ENCODE measurements at places on chromosomes 4 and X. TPM values are rescaled to one million over a fixed set of nuclear protein-coding genes. Genes with fewer than 3 reads are reported as not detected.

The SPANXB1 gene
- polyA plus RNA-seq = not detected

The IL2 gene
- 0.15 TPM for polyA plus RNA-seq

The TRIM2 gene
- 19.8 TPM for polyA plus RNA-seq

The HS3ST1 gene
- polyA plus RNA-seq = 0.60 TPM

All from sigmoid colon (tissue), 7 donors.